Motor neuron (in vitro differentiated cells): ENCODE measurements at places on chromosomes 12 and 14.

DNA sequence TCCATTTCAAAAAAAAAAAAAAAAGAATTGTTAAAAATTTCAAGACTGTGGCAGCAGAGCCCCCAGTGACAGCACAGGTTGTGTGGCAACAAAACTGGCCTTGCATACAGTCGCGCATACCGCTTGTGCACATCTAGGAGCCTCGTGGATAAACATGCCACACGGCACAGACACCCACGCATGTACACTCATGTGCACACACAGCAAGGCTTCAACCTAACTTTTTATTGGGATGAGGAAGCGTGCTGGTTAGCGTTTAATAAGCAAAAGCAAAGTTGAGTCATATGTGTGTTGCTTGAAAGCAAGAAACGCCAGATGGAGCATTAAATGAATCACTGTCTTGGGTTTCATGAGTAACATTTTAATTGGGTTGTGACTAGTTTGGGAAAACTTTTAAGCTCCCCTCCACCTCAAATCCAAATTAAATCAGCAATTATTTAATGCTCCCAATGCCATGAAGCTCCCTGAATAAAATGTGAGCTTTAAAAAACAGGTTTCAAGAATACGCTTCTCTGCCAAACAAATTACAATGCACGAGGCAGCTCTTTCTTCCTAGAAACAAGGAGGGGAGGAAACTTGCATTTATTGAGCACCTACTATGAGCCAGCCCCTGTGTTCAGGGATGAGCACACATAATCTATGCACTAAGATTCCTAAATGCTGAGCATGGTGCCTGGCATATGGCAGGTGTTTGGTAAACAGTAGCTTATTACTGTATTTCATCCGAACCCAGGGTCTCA, 35.7 kb upstream of the EML1 start:
- ATAC-seq = peak; percentile 3

DNA sequence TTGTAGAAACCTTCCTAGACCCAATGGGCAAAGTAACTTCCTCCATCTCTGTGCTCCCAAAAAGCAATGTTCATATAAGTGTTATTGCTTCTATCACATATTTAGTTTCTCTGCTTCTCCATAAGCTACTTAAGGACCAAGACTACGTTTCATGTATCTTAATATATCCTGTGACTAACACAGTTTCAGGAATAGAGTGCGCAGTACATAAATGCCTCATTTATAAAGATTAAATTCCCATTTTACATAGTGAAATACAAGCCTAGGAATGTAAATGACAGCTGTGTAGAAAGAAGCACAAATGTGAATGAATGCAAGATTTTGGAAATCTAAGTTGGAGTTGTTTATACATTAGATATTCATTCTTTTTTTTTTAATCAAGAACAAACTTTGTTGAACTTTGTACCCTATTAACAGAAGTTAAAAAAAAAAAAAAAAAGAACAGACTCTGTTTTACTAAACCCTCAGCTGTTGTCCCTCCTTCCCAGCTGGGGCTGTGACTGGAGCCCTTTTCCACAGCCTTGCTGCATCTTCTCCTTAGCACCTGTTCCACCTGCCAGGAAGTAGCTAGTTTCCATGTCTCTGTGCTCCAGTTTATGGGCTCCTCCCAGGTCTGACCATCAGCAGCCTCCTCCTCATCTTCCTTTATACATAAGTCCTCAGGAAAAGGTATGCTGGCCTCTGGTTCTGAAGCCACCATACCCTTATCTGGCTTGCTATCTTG, 7.0 kb upstream of the METTL17 start:
- no peak for ATAC-seq

DNA sequence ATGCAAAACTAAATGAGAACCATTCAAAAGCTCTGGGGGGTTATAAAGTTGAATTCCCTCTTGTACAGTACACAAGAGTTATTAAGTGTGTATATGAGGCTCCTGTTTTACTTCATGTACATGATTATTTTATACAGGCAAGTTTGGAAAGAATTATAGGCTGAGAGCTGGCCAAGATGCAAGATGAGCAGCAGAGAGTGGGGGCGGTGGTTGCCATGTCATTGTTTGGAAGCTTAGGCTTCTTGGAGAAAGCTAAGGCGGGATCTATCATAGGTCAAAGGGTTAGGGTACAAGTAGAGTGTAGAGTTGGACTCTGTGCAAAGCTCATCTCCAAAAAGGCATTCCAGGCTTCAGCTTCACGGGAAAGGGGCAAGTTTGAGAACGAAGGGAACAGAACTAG, 297.1 kb upstream of the TBX3 start:
- ATAC-seq = no peak

DNA sequence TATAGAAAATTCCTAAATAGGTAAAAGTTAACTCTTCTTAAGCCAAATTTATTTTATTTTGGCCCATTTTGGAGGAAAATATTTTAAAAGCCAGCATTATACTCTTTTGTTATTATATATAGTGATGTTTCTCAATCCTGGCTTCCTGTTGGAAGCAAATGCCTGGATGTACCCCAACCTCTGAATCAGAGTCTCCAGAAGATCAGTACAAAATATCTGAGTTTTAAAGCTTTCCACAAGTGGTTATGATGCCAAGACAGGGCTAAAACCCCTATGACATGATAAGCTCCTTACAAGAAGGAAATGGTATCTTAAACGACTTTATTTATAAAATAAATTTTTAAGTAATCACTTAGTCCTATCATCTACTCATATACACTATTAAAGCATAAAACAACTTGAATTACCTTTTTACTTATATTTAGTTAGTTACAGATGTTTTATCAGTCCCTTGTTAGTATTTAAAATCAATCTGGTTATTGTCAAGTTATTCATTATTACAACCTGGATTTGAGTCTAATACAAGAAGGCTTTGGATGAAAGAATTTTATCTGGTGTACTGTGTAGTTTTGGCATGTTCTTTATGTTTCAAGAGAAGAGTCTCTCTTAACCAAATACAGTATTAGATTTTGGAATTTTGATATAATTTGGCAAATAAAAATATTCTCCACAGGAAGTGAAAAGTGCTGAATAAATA, 238.1 kb downstream of the SLC2A13 start:
- no peak for ATAC-seq

- ATAC-seq = no peak
Measured at GRCh38 chr12:22204391-22204790, 130.1 kb downstream of the ST8SIA1 start.

DNA sequence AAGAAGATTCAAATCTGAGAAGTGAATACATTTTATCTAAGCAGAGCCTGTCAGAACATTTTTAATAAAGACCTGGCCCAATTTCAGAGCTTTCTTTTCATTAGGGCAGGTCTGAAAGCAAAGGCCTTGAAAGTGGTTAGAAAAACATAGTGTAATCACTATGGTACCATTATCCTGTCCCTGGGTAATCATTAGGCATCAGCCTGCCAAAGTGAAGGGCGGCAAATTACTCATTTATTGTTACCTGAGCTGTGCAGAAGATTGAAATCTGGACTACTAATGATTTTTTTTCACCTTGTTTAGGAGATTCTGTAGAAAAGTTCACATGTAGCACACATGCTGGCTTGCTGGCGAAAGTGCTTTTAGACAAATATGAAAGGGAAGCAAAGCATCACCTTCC, 92.6 kb upstream of the PRKD1 start:
- no peak for ATAC-seq

GRCh38 chr14:104131968-104132732, 6.2 kb upstream of the KIF26A start:
- ATAC-seq = no peak

DNA sequence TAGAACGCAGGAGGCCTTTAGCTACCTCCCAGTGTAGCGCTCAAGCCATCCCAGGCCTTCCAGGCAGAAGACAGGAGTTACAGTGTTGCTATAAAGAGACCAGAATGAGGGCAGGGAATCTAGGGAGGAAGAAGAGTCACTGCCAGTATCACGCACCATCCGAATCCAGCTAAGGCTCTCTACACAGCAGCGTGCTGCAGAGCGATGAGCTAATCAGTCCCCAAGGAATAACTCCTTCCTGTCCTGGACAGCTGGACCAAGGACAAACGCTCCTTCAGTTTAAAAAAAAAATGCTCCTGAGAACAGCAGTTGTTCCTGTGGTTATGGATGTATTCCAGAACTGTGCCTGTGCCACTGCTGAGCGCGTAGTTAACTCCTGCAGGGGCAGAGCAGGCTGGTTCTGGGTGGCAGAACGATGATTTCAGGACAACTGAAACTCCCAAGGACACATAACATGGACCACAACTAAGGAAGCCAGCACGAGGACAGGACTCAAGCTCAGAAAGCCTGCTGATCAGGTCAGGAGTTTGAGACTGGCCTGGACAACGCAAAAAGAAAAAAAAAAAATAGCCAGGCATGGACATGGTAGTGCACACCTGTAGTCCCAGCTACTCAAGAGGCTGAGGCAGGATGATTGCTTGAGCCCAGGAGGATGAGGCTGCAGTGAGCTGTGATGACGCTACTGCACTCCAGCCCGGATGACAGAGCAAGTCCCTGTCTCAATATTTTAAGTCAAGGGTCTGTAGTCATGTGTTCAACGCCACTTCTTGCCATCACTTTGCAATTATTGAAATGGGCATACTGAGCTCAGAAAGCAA, 2.6 kb downstream of the IFFO1 start:
- ATAC-seq = peak; percentile 1

GRCh38 chr14:72851635-72852034, 42.3 kb downstream of the DPF3 start:
- no peak for ATAC-seq

GRCh38 chr12:122140467-122141257, 33.4 kb downstream of the IL31 start:
- ATAC-seq = no peak

DNA sequence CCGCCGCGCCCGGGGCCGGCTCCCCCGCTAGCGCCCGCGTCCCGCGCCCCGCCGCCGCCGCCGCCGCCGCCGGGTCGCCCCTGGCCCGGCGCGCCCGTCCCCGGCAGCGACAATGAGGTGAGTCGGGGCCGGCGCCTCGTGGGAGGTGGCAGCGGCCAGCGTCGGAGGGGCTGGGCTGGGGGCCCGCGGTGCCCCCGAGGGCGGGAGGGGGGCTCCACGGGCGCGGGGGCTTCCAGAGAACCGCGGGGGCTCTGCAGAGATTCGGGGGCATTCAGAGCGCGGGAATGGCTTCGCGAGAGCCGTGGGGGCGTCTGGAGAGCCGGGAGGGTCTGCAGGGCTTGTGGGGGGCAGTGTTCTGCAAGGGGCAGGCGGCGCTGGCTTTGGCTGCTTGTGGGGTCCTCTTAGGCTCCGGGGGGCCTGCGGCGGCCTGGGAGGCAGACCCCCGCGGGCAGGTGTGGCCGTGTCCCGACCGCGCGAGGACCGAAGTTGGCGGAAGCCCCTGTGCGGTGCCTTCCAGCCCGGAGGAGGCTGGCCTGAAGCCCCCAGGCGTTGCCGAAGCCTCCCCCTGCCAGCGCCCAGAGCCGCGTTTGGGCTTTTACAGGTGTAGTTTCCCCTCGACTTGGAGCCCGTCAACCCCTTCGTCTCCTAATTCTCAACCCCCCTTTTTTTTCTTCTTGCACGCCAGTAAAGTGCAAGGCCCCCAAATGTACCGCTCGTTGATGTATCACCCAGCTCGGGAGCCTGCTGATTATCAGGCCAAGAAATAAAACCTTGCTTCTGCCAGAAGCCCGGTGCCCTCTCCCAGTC, 93.1 kb upstream of the EVL start:
- ATAC-seq = peak; percentile 7

DNA sequence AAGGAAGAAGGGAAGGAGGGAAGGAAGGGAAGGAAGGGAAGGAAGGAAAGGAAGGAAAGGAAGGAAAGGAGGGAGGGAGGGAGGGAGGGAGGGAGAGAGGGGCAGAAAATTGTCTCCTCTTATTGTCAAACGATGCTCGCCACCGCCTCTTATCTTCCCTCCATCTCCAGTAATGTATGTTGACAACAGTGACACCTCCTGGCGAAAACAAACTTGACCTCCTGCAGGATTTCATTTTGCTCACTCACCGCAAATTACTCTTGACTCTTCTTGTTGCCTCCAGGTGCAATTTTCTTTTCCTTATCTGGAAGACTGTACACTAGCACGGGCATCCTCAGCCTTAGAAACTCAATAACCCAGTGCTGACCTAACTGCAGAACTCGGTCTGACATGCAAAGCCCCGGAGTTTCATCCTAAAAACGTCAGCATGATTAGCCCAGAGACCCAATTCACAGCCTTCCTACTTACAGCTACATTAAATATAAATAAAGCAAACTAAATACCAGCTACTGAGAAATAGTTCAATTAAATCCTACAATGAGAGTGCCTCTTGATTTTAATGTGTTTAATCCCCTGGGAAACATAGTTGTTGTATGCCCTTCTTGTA, 512.4 kb upstream of the TMPO start:
- peak; percentile 41 for ATAC-seq

GRCh38 chr12:116210131-116210530, 67.4 kb downstream of the MED13L start:
- ATAC-seq = no peak

- no peak for ATAC-seq
Measured at GRCh38 chr12:70271025-70271424, 27.8 kb downstream of the CNOT2 start.

GRCh38 chr12:26717757-26718156, 115.2 kb downstream of the ITPR2 start:
- ATAC-seq = no peak

GRCh38 chr12:99121546-99121945, 476.5 kb downstream of the APAF1 start:
- ATAC-seq = peak; percentile 98

DNA sequence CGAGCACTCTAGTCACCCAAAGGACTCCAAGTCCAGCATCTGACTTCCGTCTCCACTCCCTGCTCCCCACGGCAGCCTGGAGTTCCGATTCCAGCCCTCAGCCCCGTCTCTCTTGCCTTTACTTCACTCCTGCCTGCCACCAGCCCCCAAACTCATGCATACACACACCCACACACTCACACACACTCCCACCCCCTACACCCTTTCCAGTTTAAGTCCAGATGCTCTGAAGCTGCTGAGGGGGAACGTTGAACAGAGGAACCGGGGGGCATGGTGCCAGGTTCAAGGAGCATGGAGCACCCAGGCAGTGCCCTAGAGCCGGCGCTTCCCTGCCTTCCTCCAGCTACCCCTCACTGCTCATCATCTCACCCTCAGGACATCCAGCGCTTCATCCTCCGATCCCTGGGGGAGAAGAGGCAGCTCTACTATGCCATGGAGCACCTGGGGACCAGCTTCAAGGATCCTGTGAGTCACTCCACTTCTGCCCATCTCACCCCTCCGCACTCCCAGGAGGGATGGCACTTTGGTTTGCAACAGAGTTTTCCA, 3.3 kb downstream of the P3H3 start:
- no peak for ATAC-seq

- ATAC-seq = no peak
Measured at GRCh38 chr14:60002819-60003492, 83.0 kb downstream of the LRRC9 start.
